ENCODE measurements at places on chromosomes 1 and 21.

DNA sequence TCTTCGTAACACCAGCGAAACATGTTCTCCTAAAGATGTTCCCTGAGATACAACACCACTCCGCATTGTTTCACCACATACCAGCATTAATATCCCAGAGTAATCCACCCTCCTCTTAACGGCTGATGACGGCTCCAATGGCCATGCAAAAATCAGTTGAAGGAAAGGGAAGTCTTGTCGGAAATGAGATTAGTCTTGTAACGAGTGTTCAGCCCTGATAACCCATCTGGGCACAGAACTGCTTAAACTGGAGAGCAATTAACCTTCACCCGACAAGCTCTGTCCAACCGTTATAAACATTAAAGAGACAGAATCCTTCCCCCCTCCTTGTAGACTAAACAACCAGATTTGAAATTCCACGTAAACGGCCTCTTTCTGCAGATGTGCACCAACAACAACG, 21.9 kb downstream of the ERG start:
- DNase-seq, result no peak

- DNase-seq, result no peak
These were observed 1.5 kb upstream of the IVNS1ABP start for GRCh38 chr1:185318431-185319138.

DNA sequence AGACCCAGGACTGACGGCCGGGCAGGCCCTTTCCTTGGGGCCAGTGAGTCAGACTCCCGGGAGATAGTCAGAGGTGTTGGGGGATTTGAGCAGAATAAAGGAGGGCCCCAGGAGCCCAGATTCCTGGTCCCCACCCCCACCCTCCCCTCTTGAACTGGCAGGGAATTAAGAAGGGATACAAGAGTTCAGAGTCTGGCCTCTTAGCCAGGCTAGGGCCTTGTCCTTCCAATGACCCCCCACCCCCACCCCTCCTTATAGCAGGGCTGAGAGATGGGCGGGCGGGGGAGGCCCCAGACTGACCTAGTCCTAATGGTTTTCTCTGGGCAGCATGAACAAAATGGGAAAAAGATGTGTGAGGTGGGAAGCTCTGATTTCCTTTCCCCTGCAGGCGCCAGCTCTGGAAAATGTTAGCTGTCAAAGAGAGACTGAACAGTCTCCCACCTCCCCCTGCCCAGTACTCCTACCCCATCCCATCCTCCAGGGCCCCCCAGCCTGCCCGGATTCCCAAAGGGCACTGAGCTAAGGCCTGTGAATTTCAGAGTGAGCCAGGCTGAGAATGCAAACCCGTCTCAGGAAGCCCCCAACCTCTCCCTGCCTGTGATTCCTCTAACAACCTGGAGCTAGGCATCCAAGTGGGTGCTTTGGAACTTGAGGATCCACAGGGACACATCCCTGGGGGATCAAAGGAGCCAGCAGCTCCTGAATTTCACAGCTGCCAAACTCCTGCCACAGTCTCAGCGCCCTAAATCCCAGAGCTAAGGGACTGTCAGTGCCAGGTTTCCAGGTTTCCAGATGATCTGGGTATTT, 5.8 kb upstream of the CRABP2 start:
- DNase-seq, result no peak

GRCh38 chr1:117757668-117758067, 151.8 kb downstream of the TENT5C start:
- DNase-seq, result peak; percentile 59

DNA sequence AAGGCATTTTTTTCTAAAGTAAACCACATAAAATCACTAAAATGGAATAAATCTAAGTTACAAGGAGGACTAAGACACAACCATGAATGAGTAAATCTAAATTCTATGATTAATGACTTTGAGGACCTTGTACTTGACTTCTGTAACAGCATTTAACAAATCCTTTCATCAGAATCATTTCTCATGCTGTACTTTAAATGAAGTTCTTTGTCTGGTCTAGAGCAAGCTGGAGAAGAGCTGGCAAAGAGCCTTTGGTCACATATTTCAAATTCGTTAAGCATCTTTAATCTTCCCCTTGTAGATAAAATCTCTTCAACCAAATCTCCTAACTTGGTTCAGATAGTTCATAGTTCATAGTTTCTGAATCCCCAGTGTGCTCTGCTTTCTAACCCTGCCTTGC, 405.4 kb downstream of the PTPRC start:
- DNase-seq, result no peak

- DNase-seq, result no peak
These were observed 44.8 kb downstream of the GRHL3 start for GRCh38 chr1:24363994-24364393.

DNA sequence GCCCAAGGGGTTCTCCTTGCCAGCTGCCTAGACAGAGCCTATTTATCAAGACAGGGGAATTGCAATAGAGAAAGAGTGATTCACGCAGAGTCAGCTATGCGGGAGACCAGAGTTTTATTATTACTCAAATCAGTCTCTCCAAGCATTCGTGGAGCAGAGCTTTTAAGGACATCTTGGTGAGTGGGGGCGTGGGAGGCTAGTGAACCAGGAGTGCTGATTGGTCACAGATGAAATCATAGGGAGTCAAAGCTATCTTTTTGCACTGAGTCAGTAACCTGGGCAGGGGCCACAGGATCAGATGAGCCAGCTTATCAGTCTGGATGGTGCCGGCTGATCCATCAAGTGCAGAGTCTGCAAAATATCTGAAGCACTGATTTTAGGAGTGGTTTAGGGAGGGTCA, 64.8 kb upstream of the MRPS6 start:
- no peak for DNase-seq

DNA sequence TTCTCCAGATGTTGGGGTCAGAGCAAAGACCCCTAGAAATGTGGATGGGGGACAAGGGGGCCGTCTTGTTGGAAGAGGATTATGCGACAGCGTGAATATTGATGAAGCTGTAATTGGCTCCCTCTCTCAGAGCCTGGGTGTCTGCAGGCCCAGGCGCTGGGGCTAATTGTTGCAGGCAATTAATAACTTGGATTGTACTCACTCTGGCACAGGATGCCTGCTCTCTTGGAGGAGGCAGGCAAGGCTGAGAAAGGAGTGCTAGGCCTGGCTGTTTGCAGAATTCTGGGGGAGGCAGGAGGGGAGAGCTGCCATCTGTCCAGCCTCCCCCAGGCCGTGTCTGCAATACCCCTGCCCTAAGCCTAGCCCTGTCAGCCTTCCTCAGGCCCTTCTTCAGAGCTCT, 4.1 kb upstream of the DISP3 start:
- no peak for DNase-seq

DNA sequence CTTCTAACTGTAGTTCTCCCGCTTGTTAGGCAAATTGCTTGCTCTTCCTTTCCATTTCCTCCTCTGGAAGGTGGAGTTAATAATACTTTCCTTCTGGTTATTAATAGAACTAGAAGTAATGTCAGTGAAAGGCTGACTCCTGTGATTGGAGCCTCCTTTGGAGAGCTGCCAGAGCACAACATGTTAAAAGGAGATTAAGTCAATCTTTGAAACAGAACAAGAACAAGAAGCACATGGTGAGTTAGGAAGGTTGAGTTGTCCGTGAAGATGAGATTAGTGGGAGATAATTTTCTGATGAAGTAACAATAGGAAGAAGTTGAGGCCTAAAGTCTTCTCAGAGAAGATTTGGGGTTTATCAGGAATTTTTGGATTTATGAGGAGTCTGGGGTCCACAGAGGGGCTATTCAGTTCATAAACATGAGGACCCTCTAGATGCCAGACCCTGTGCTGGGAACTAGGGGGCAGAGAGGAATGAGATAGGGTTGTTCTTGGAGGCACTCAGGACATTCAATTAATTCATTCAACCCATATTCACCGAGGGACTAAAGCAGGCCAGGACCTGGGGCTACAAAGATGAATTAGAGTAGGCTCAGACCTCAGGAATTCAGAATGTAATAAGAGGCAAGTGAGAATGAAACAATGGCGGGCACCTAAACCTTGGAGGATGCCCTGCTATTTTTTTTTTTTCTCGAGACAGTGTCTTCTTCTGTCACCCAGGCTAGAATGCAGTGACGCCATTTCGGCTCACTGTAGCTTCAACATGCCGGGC, 40.7 kb upstream of the DHCR24 start:
- DNase-seq, result peak; percentile 56

DNA sequence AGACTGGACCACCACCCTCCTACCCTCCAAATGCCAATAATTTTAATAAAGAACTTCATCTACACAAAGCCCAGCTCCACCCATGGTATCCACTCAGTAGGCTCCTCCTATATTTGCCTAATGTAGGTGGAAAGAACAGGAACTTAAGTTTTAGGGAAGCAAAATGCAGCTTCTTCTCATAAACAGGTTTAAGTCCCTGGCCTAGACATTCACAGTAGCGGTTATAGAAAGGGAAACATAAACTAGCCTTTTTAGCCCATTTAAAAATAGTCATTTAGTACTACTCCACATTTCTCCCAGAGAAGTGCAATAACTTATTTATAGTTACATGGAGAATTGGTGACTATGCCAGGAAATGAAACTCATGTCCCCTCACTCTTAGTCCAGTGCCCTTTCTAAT, 56.6 kb upstream of the CPLANE2 start:
- DNase-seq, result no peak

DNA sequence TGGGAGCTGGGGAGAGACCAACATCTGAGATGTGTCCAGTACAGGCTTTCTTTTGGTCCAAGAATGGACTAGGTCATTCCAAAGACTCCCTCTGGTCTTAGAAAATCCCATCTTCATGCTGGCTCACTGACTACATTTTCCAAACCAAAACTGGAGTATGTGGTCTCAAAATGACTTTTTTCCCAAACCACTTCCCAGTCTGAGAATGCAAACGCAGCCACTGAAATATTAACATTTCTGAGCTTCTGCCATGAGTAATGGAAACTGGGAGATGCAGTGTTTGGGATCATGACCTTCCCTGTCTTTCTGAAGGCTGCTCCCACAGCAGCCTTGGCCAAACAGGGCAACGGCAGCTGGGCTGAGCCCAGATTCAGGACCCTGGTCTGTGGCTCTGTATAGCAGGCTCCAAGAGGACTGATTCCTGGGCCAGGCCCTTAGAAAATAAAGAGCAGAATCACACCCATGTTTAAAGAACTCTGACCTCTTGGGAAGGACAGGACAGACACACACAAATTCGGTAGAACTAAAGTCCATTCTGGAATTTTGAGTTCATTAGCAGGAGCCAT, 62.1 kb upstream of the CNTN2 start:
- DNase-seq, result no peak
